ENCODE measurements at places on chromosomes 1 and 21. TPM values are rescaled to one million over a fixed set of nuclear protein-coding genes. Genes with fewer than 3 reads are reported as not detected.
A peak's percentile ranks its signal among the peaks of the same experiment; 100 is the strongest.

DNA sequence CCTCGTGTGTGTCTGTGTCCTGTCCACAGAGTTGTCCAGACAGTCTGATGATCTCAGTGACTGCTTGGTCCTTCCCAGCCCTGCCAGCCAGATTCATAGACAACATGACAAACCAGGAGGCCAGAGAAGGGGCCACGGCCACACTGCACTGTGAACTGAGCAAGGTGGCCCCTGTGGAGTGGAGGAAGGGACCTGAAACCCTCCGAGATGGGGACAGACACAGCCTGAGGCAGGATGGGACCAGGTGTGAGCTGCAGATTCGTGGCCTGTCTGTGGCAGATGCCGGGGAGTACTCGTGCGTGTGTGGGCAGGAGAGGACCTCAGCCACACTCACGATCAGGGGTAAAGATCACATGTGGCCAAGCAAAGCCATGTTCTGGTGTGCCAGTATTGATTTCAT, 96.4 kb downstream of the OBSCN start:
- no peak for DNase-seq

GRCh38 chr21:45304945-45305344, 17.2 kb upstream of the POFUT2 start:
- DNase-seq = peak; percentile 43

GRCh38 chr1:205274041-205274691, 46.4 kb downstream of the TMCC2 start:
- no peak for DNase-seq

GRCh38 chr1:244305776-244306341, 145.8 kb downstream of the ADSS2 start:
- no peak for DNase-seq

DNA sequence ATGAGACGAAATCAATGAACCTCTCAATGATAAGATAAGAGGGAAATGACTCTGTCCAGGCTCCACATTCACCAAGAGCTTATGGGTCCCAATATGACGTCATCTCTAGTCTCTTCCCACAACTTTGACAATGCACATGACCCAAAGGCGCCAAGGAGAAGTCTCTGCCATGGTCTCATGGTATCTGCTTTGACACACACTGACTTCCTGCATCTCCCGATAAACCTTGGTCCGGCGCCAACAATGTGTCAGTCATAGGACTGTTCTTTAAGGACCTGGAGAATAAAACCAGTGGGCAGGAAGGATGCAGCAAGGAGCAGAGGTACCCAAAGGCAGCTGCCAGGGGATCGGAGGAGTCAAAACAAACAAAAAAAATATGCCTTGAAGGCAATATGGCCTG, 46.9 kb upstream of the TMEM51 start:
- DNase-seq = no peak

Gene SMPDL3B
- not detected for polyA plus RNA-seq

DNA sequence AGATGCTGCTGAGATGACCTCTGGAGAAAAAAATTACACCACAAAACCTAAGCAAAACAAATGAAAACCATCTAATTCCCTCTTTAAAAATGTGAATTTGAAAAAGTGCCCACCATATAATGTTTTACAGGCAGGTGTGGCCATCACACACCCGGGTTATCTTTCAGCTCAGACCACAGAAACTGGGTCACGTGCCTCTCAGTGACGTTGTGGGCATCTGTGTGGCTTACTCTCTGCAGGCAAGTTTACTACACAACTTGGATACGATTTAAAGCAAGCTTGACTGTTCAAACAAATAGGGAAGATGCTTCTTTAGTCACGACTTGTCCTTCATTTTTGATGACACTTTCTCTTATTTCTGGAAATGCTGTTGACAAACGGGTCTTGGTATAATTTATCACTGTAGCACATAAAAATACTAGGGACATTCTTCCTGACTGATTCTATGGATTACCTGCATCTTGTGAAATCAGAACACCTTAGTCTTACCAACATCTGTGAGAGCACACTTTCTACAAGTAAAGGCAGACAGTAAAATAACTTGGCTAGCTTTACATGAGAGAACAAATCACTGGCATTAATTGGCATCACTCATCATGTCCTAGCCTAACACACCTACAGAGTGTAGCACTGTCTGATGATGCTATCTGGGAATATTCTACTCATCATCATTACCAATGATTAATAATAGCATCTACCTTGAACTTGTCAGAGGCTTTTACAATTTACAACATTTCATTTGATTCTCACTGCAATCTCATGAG, 89.3 kb upstream of the EDEM3 start:
- DNase-seq = no peak

DNA sequence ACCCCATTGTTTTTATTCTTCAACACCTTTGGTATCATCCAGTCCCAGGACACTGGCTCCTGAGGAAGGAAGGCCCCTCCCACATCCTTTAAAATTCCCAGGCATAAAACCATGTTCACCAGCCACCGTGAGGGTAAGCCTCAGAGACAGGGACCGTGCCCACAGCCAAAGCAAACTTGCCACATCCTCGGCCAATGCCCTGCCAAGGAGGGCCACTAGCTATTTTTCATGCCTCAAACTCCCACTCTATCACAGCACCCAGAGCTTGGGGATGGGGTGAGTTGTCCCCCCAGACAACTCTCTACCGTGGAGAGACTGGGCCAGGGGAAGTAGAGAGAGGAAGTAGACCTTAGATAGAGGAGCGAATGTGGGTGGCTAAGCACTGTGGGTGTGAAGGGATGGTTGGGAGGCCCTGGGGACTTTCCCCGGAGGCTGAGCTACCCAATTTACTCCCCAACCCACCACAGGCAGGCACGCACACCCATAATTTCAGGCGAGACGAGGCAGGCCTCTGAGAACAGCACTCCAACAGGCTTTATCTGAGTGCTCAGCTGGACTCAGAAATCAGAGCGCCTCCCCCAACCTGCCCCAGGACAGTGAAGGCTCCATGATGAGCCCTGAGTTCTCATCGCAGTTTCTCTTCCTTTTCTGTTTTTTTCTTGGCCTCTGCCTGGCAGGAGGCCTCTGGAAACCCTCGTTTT, 15.9 kb upstream of the BTG2 start:
- no peak for DNase-seq

- peak; percentile 88 for DNase-seq
These were observed 38.9 kb upstream of the ZBTB18 start for GRCh38 chr1:244012202-244012601.

Gene KAZN
- polyA plus RNA-seq = 2.4 TPM

Gene FAM167B
- 1.3 TPM for polyA plus RNA-seq

- DNase-seq = peak; percentile 30
These were observed 8.7 kb upstream of the GPX7 start for GRCh38 chr1:52593495-52593894.

Gene DDR2
- polyA plus RNA-seq = 192 TPM

- no peak for DNase-seq
These were observed 159.8 kb downstream of the GRIK3 start for GRCh38 chr1:36874271-36875060.

DNA sequence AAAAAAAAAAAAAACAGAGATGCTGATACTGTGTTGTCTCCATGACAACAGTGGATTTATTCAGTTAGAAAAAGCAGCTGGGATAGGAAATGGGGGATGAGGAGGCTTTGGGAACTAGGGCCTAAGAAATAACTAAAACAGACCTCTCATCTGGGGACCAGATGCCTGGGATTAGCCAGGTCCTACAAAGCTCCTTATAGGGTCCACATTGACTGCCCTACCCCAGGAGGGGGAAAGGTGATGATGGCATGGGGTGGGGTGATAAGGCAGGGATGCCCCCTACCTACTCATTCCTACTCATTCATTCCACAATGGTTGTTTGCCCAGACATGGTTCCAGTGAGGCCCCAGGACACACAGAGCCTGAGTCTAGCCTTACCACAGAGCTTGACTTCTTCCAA, 131.2 kb downstream of the PLXNA2 start:
- DNase-seq = no peak

Gene ANKRD65
- polyA plus RNA-seq = 1.9 TPM

Gene EEIG2
- 17.5 TPM for polyA plus RNA-seq
